ENCODE measurements at places on chromosomes 12 and 14.

- no peak for DNase-seq
These were observed 64.5 kb upstream of the HMGA2 start for GRCh38 chr12:65759735-65760134.

GRCh38 chr12:29238822-29239291 is 89.8 kb downstream of the FAR2 start:
- no peak for DNase-seq

- no peak for DNase-seq
These were observed 13.4 kb downstream of the ST8SIA1 start for GRCh38 chr12:22321018-22321605.

- no peak for DNase-seq
These were observed 5.5 kb downstream of the ITGA5 start for GRCh38 chr12:54413284-54414190.

GRCh38 chr12:131463174-131463573 is 247.7 kb upstream of the SFSWAP start:
- DNase-seq, result no peak

- no peak for DNase-seq
These were observed 358.2 kb downstream of the FUT8 start for GRCh38 chr14:65770681-65771080.

DNA sequence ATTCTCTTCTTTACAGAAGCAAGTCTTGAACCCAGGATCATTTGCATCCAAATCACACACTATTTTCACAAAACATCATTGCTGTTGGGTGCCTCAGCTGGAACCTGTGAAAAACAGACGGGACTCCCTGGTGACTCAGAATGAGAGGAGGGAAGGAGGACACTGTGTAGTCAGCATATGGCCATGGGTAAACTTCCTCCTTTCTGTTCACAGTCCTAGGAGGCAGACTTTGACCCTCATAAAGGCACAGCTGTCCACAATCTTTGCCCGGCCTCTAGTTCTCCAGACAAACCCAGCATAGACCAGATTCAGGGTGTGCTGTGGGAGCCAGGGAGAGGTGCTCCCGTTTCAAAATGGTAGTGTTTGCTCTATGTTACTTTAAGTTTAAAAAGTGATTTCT is 62.0 kb downstream of the DYRK2 start:
- DNase-seq, result no peak

DNA sequence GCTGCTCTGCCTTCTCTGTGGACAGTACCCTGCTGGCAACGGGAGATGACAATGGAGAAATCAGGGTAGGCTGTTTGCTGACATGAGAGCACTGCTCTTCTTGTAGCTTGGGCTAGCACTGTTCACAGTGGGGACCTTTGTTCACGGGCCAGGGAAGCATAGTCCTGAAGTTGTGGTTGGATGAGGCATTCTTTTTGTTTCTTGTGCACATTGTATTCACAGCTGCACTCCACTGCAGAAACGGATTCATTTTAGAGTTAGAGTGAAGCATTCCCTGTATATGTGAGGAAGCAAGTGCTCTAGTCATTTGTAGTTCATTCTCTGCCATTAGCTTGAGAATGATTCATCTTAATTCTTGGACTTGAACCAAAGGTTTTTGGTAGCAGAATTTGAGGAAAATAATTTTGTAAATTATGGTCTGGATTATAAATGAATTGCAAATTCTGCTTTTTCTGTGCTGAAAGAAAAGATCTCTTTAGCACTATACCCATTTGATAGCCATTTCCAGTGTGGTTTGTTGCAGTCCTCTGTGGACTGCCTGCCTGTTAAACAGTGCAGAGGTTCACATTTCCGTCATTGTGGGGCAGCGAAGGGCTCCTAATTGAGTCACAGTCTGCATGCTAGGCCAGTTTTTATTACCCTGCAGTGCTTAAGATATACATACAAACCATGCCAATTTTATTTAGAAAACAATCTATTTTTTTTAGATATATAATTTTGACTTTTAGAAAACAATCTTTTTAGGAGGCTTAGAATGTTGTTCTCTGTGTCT is 80.6 kb downstream of the APAF1 start:
- DNase-seq, result no peak

DNA sequence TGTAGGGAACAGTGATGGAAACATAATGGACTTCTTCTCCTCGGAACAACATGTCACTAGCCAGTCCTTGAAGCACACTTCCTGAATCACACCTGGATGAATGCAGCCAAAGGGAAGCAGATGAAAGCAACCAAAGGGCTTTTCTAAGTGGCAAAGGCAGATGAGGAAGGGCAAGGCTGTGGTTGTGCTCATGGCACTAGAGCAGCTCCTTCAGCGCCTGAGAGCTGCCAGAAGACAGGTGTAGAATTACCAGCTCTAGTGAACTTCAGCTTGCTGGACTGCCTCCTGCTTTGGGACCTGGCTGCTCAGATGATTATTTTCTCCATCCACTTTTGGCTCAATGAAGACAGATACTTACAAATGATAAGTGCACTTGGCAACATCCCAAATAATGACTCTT is 1372.1 kb upstream of the SEL1L start:
- no peak for DNase-seq

DNA sequence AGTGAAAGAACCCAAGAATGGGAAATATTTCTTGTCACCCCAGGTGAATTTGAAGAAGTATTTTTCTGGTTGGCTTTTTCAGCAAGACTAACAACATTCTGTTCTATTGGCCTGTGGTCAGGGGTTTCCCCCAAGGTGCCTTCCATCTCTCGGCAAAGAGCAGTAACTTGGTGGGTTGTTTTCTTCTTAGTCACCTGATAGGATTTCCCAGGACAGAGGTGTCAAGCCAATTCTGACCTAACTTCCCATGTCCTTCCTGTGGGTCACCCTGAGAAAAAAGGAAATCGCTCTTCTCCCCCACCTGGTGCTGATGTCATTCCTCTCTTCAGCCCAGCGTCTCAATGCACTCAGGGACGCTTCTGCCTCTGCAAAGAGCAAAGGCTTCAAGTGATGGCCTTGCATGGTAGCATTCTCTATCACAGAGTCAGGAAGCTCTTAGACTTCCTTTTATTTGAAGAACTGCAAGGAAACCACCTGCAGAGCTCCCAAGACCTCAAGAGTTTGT is 16.1 kb upstream of the IFNG start:
- DNase-seq, result no peak

DNA sequence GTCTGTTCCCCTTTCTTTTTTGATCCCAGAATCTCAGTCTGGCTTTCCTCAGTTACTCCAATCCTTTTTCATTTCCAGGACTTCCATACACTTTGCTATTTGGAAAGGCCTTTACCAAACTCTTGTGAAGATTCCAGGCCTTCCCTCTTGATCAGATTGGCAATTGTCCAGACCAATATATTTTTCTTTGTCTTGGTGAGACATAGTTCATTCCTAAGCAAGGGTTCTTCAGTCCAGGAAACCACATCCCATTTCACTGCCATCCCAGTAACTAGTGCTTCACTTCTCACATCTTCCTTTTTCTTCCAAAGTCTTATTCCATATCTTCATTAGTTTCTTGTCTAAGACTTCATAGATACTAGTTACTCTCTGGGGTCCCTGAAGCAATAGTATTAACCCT is 2.1 kb upstream of the PTPRQ start:
- no peak for DNase-seq

- DNase-seq, result no peak
These were observed 48.2 kb upstream of the FRMD6 start for GRCh38 chr14:51603495-51603894.

- DNase-seq, result no peak
These were observed 21.0 kb upstream of the TSPAN11 start for GRCh38 chr12:30905463-30906009.

GRCh38 chr12:103801709-103802585 is 39.1 kb downstream of the NT5DC3 start:
- no peak for DNase-seq

- no peak for DNase-seq
These were observed 3.7 kb downstream of the KIF5A start for GRCh38 chr12:57553343-57554202.

DNA sequence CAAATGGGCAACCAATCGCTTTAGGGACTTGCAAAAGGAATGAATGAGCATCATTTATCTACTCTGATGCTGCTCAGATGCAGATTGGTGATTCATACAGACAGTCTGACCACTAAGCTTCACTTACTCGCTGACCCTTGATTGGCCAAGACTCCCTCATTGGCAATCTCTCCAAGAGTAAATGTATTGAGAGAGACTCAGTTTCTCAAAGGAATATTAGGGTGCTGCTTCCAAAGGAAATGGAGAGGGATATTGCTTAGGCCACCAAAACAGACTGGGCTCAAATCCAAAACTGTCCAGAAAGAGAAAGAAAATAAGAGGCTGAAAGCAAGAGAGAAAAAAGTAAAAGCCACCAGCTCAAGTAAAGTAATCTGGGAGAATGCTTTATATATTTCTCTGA is 785.2 kb downstream of the GALC start:
- DNase-seq, result no peak

DNA sequence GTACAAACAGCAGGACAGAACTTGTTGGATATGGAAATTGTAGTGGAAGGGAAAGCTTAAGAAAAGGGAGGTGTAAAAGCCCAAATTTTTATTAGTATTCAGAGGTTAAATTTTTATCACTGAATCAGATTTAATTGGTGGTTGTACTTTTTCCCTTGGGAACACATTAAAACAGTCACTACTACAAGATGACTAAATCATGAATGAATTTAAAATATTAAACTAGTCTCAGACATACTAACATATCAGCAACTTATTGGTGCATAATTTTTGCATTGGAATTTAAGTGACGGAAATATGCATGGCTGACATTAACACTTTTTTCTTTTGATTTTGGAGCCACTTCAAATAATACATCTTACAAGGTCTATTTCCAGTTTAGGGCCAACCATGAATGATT is 27.6 kb downstream of the SAMD4A start:
- no peak for DNase-seq

DNA sequence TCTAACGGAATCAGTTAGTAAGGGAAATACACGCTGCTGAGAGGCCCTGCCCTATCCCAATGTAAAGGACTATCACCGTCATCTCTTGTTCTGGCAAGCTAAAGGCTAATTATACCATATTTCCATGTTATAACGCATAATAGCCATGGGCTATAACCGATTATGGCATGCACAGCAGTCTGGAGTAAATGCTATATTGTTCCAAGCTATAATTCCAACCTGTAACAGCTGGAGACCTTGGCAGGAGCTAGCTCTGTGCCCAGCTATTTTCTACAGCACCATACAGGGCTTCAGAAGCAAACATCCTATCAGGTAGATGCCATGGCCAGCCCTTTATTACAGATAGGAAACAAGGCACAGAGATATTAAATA is 26.3 kb downstream of the SYNE3 start:
- DNase-seq, result no peak

GRCh38 chr12:100127766-100128511 is 14.7 kb downstream of the BLTP3B start:
- DNase-seq, result no peak

GRCh38 chr14:45270031-45270430 is 17.0 kb upstream of the MIS18BP1 start:
- no peak for DNase-seq

GRCh38 chr12:93784339-93785086 is 107.3 kb downstream of the CRADD start:
- no peak for DNase-seq

DNA sequence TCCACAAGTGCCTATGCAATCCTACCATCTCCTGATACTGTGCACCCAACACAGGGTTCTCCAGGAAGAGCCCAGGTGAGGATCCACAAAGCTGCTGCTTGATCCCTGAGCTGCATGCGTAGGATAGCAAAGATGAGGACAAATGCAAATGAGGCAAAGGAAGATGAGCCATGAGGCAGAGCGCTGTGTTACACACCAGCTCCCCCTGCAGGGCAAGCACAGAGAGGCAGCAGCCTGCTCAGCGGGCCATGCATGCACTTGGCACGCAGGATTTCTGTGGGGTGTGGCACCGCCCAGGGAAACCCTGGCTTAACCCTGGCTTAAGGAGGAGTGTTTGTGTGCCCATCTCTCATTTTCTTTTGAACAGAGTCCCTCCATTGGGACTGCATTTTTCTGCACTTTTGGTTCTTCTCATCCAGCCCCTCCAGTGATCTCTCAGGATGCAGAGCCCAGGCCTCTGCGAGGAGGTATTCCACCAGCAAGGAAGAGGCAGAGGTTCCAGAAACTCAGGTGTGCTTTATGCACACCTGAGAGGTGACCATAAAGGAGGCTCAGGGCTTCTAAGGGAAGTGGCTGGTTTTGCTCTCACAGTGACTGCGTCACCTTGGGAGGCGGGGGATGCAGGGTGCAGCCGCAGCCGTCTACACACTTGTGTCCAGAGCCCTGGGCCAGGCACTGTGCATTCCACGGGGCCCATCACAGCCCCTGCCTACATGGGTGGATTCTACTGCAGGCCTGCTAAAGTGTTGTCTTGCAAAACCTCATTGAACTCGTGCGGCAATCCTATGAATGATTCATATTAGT is 973.3 kb upstream of the TMEM132C start:
- DNase-seq, result no peak

- no peak for DNase-seq
These were observed 2.2 kb downstream of the SERPINA9 start for GRCh38 chr14:94473666-94474410.

DNA sequence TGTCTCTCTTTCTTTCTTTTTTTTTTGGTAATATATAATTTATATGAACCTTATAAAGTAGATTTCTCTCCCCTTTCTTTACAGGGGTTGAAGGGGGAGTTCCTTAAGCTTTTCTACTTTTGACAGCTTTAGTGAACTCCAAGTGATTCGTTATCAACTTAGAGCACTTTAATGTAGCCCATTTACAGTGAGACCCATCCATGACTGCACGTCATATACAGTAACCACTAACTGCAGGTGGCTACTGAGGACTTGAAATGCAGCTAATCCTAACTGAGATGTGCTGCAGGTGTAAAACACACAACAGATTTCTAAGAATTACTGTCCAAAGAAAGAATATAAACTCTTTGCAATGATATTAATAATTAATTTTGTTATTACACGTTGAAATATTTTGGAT is 582 bp downstream of the LRRIQ1 start:
- DNase-seq, result no peak

GRCh38 chr14:93009471-93010129 is 86.7 kb downstream of the CHGA start:
- DNase-seq, result no peak

DNA sequence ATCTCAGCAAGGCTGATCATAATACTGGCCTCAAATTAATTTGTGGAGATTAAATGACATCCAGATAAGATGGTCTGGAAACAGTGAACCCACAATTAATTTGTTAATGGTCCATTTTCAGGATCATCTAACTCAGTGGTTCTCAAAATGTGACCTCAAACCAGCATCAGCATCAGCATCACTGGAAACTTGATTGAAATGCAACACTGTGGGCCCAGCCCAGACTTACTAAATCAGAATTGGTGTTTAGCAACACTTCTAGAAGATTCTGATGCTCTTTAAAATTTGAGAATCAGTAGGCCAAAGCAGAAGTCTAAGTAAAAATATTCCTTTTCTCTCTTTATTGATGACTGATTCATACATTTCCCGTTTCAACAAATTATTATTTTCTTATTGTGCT is 10.7 kb upstream of the KRT82 start:
- no peak for DNase-seq

- DNase-seq, result no peak
These were observed 42.4 kb upstream of the STXBP6 start for GRCh38 chr14:25092258-25092740.

- DNase-seq, result no peak
These were observed 11.6 kb downstream of the POMT2 start for GRCh38 chr14:77309131-77309530.

Data from esophagus squamous epithelium (tissue), 5 donors.